Inflammatory macrophage (primary cell): ENCODE measurements at places on chromosomes 13 and 19.

DNA sequence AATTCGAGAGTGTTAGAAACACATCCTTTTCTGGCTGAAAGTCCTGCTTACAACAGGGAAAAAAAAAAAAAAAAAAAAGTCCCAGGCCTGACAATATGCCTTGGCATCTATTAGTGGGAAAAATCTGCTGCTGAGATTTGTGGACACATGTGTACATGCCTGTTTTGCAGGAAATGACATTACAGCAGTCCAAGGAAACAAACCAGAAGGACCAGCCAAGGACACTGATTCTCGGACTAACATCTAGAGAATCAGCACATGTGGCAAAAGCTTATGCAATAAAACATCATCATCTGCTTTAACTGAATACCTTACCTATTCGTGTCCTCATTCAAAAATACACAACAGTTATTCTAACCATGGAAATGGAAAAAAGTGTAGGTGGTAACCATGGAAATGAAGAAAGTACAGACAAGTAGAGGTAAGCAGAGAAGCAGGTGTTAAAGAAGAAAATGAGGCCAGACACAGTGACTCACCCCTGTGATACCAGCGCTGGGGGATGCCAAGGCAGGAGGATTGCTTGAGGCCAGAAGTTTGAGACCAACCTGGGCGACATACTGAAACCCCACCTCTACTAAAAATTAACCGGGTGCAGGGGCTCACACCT lies 9.4 kb upstream of the DPY19L3 start:
- no peak for DNase-seq

DNA sequence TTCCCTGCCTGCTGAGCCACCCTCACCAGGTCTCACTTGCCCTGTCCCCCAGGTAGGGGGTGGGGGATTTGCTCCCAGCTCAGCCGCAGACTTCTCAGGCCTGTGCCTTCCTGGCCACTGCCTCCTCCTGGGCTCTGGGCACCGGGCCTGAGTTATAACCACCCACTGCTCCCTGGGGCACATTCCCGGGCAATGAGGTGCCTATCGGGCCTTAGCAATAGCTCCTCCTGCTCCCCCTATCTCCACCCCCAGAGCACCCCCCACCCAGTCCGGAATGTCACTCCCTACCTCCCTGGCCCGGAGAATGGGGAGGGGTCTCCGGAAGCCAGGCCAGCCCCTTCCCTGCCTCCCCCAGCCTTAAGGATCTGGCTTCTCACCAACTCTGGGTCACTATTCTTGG lies at the start of gene KLK5:
TSS of gene KLK5 (minus strand) at position 129 of the 400 bp plus-strand sequence. CDS start 381 bp downstream, outside the sequence.
- no peak for DNase-seq

- peak; percentile 19 for DNase-seq
These were observed 65.1 kb downstream of the ZNF823 start for GRCh38 chr19:11673608-11674041.

DNA sequence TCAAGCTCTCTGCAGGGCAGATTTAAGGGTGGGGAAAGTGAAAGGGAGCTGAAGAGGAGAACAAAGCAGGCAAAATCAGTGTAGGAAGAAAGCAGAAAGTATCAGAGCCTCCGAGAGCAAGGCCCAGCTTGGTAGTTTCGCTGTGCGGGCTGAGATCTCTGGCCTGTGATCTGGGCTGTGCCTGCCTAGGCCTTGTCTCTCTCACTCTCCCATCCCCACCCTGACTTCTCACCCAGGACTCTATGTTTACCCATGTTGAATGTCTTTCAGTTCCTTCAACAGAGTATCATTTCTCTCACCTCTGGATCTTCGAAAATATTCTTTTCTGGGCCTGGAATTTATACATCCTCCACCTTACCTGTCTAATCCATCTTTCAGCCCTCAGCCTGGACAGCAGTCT lies 391.3 kb downstream of the FOXO1 start:
- DNase-seq = no peak

GRCh38 chr13:29543230-29544215 lies 52.0 kb downstream of the SLC7A1 start:
- DNase-seq = peak; percentile 15

GRCh38 chr19:17721821-17722220 lies 2.5 kb downstream of the MAP1S start:
- peak; percentile 97 for DNase-seq

- no peak for DNase-seq
These were observed 87.5 kb downstream of the ING1 start for GRCh38 chr13:110801044-110801443.

DNA sequence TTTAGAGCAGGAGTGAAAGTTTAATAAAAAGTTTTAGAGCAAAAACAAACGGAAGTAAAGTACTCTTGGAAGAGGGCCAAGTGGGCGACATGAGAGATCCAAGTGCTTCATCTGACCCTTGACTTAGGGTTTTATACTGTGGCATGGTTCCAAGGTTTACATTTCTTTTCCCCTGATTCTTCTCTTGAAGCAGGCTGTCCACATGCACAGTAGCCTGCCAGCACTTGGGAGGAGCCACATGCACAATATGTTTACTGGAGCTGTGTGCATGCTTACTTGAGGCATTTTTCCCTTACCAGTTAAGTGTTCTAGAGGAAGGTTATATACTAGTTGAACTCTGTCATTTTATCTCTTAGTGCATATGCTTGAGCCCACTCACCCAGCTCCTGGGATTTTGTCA lies 295.6 kb downstream of the TBC1D4 start:
- no peak for DNase-seq

GRCh38 chr13:36819739-36820090 lies 693 bp downstream of the RFXAP start:
- DNase-seq = no peak

GRCh38 chr13:41614671-41615527 lies 157.5 kb downstream of the RGCC start:
- DNase-seq = no peak
